ENCODE measurements at places on chromosomes 5 and 9.

- DNase-seq: no peak
Observed at GRCh38 chr5:96703384-96703920, 41.3 kb downstream of the CAST start.

DNA sequence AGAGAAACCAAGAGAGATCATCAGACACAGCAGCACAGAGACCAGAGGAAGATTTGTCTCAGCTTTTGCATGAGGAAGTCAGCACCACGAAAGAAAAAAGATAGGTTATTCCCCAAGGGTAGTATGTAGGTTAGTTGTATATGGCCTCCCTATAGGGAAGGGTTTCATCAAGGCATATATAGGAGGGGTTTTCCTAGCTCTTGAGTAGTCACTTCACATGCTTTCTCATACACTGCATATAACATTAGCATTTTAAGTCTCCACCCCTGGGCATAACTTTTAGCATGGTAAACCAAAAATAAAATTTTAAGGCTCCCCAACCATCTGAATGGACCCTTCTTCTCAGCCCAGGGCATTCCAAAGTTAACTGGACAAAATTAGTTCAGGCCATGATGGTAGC lies 1571.6 kb upstream of the ACO1 start:
- DNase-seq: no peak

- no peak for DNase-seq
Observed at GRCh38 chr9:26950521-26950920, 3.5 kb upstream of the PLAA start.

DNA sequence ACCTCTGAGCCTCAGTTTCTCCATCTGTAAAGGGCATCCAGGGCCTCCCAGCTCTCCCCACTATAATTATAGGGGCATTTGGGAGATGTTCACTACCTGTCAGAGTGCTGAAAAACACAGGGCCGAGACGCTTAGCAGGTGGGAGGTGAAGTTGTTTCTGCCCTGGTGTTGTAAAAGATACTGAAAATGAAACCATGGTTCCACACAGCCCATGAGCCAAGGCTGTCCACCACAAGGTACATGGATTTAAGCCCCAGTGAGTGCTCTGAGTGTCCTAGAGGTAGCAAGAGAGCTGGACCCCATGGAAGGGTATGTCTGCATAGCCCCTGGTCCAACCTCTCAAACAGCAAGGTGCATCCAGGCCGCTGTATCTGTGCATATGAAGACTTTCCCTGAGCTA lies 137.5 kb downstream of the C5orf15 start:
- no peak for DNase-seq

DNA sequence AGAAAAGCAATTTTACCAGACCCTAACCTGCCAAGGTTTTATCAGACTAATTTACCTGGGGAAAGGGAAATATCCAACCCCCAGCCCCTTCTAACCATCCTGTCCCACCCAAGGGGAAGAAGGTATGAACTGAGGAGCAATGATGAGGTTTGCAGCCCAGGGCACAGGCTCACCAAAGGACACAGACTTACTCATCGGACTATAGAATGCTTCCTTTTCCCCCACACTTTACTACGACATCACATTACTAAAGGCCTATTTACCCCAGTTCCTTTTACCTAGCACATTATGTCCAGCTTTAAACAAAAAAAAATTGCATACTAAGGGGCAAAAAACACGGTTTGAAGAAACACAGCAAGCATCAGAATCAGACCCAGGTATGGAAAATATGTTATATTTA lies 94.1 kb upstream of the FST start:
- DNase-seq: no peak

- no peak for DNase-seq
Observed at GRCh38 chr5:53893626-53894025, 333.2 kb downstream of the NDUFS4 start.

DNA sequence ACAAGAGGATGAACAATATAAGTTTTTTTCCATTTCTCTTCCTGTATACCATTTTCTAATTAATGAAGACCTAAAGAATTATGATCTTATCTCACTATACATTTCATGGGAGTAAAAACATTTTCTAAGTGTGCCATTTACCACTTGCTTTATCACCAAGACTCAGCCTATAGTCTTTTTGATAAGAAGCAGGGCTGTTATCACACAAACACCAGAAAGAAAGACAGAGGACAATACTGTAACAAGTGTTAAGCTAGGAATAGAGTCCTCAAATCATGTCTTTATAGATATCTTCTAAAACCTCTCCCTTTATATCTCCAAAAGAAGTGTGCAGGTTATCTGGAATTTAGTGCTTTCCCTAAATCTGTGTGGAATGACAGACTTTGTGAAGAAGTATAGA lies 119.7 kb downstream of the FAM174A start:
- no peak for DNase-seq

- DNase-seq: no peak
Observed at GRCh38 chr9:99001892-99002291, 58.2 kb downstream of the COL15A1 start.

GRCh38 chr5:36728697-36729543 lies 122.5 kb downstream of the SLC1A3 start:
- no peak for DNase-seq

DNA sequence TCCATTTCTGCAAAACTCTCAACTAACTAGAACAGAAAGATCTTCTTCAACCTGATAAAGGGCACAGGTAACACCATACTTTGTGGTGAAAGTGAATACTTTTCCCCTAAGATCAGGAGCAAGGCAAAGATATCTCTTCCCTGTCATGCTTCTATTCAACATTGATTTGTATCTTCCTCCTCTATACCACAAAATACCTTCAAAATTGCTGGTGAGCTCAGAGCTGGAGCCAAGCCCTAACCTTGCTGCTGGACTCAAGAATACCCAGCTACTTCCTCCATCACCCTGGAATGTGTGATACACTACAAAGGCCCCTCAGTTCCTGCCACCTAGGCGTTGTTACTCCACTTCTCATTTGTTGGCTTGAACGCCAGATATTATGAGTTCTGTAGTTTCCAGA lies 499.0 kb downstream of the ACTL7B start:
- no peak for DNase-seq

GRCh38 chr5:67346611-67347010 lies 150.0 kb upstream of the CD180 start:
- DNase-seq: no peak

DNA sequence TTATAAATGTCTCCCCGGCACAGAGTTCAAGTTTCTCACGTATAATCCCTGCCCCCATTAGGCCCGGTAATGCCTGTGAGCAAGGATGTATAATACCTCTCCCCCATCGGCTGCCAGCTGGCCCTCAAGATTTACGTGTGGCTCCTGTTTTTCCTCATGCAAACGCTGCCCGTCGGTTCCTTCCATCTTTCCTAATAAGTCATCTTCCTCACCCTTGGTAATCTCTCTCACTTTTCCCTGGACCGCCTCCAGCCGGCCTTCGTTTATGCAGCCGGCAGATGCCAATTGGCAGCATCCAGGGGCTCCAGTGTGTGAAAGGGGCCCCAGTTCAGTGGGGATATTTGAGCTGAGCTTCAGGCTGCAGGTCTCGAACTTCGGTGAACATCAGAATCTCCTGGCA lies 86.5 kb upstream of the NEURL1B start:
- no peak for DNase-seq

DNA sequence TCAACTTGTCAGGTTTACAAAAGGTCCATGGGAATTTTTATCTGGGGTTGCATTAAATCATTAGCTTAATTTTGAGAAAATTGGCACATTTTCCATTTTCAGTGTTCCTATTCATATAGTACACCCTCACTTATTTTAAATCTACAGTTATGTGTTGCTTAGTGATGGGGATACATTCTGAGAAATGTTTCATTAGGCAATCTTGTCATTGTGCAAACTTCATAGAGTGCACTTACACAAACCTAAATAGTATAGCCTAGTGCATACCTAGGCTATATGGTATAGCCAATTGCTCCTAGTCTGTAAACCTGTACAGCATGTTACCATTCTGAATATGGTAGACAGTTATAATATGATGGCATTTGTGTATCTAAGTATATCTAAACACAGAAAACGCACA lies 19.8 kb upstream of the FAM151B start:
- DNase-seq: no peak

- DNase-seq: no peak
Observed at GRCh38 chr5:55636683-55637082, 75.4 kb downstream of the SLC38A9 start.

DNA sequence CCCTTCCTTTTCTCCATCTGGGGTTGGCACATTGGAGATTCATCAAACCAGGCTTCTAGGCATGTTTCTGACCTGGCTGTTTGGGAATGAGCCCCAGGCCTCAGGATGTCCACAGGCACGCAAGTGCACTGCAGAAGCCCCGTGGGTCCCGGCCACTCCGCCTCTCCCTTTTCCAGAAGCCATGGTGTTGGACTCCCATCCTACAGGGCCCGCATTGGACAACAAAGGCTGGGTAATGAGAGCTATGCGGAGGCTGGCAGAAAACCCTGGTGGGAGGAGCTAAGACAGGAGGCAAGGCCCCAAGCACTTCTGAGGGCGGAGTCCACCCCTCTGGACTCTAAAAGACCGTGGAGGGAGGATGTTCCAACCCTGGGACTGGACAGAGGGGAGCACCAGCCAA lies 160.6 kb downstream of the OLFM1 start:
- DNase-seq: no peak

DNA sequence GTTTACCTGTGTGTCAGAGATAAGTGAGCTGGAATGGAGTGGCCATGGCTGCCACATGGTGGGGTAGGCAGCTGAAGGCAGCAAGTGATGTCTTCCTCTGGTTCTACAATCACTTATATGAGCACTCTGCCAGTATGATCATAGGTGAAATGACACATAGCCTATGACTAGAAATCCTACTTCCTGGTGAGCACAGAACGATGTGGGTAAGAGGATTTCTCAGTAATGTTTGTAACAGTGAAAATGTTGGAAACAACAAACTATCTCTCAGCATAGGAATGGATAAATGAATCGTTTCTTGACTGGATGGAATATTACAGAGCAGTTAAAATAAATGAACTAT lies 187.0 kb upstream of the S1PR3 start:
- DNase-seq: no peak

GRCh38 chr5:44875661-44876605 lies 67.2 kb downstream of the MRPS30 start:
- no peak for DNase-seq

GRCh38 chr5:14557203-14557770 lies 24.3 kb upstream of the OTULINL start:
- DNase-seq: no peak

DNA sequence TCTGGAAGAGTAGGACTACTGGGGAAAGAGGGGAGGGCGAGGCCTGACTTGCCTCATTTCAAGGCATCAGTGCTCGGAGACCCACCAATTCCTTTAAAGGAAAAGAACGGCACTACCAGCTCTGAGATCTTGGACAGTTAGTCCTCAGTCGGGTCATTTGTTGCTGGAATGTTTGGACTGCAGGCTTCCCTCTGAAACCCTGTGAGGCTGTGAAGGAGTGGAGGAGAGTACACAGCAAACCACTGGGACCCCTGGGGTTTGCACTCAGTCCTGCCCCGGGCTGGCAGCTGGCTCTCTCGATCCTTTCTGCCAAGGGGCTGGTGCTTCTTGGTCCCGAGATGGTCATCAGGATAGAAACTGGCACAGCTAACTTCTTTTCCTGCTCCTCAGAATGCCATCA lies 194.5 kb downstream of the TRIO start:
- DNase-seq: no peak

DNA sequence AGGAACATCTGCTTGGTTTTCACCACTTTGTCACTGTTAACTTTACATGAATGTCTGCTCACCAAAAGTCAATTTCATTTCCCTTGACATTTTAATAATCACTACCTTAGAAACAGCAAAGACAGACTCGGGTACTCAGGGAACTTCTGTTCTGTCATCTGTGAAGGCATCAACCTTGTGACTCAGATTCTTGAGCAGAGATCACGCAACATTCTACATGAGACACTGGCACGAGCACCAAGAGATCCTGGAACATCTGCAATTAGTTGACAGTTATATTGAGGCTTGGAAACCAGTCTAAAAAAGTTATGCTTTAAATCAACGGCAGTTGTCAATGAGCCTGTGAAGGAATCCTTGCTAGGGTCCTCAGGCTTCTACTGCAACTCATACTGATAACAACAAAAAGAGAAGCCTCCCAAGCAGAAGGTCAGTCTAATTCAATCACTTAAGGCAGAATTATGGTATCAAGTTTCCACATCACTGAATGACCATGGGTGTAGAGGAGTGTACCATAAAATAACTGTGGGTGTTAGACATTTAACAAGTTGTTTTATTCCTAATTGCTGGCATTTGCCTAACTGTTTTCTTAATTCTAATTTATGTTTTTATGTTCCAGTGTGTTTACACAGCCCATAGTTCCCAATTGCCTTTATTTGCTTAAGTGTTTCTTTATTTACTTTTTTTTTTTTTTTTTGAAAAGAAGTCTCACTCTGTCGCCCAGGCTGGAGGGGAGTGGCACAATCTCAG lies 3.3 kb upstream of the PBX3 start:
- no peak for DNase-seq

DNA sequence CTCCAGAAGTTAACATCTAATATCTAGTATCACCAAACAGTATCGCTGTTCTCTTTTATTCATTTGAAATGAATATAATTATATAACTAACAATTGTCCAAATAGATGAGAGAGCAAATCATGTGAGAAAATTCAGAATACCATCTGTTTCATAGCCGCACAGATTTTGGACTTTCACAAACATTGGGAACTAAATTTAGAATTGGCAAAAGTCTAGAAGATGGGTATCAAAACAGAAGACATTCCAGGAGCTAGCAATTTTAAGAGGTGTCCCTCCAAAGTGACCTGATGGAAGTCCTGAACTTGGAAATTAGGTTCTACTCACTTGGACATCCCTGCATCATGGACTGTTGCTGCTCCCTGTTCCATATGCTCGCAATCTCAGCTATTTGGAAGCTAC lies 57.0 kb upstream of the FSD1L start:
- no peak for DNase-seq

DNA sequence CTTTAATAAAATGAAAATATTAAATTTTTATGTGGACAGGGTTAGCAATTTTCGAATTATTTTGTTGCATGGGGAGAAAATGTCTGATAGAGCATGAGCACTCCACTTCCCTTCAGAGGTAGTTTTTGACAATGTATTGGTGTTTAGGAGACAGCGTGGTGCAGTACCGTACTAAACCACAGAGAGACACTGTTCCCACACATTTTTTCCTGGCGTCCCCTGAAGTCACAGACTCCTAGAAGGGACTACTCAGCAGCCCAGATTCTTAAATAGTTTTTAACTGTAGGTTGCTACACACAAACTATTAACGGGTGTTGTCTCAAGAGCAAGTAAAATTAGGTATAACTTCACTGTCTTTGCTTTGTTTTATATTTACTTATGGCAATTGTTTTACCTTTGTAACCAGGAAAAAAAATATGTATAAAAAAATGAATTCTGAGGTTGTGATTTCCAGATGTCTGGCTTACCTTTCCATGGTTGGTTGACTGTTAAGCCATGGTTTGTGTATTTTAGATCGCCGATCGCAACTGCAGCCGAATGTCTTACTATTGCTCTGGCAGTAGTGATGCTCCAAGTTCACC lies 171.2 kb downstream of the DOCK8 start:
- peak; percentile 34 for DNase-seq

GRCh38 chr5:94217745-94218144 lies 400.7 kb downstream of the KIAA0825 start:
- DNase-seq: no peak

GRCh38 chr9:68476422-68476821 lies 64.3 kb downstream of the TMEM252 start:
- DNase-seq: no peak

- no peak for DNase-seq
Observed at GRCh38 chr5:139494832-139495231, 12.3 kb upstream of the STING1 start.
